ENCODE measurements at places on chromosomes 1 and 21.

GRCh38 chr1:232534552-232535517 lies 95.1 kb downstream of the SIPA1L2 start:
- no peak for DNase-seq

DNA sequence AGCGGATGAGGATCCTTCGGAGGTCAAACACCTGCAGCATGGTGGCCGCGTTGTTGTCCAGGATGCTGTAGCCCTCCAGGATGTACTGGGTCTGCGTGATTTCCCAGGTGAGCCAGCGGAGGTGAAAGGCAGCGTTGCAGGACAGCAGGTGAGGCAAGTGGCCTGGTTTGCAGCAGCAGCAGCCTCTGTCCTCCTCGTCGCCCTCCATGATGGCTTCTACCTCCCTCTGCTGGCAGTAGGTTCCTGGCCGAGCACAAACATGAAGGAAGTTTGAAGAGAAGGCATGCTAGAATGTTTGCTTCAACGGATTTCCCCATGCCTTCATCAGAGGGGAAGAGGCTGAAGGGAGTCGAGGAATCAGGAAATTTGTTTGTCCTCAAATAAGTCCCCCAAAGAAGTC lies 74.7 kb downstream of the NTPCR start:
- peak; percentile 13 for DNase-seq

GRCh38 chr1:116927049-116927798 lies 17.5 kb downstream of the PTGFRN start:
- no peak for DNase-seq

GRCh38 chr1:5651964-5652821 lies 340.0 kb downstream of the NPHP4 start:
- DNase-seq = peak; percentile 78

DNA sequence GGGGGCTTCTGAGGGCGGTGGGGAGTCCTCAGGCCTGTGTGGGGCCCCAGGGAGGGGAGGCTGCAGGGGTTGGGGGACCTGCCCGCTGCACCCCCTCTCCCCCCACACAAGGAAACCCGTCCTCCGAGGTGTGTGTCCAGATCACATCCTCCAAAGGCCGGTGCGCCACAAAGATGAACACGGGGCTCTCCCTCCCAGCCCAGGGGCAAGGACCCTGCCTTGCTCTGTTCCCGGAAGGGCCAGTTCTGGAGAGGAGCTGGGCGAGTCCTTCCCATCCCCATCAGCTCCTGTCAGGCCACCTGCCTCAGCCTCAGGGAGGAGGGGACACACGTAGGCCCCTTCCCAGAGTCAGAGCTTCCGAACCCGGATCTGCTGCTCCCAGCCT lies 2.5 kb upstream of the TTLL10 start:
- no peak for DNase-seq
